Ecto neural progenitor cell (in vitro differentiated cells): ENCODE measurements at places on chromosomes 5 and 9.
A peak's percentile ranks its signal among the peaks of the same experiment; 100 is the strongest.

DNA sequence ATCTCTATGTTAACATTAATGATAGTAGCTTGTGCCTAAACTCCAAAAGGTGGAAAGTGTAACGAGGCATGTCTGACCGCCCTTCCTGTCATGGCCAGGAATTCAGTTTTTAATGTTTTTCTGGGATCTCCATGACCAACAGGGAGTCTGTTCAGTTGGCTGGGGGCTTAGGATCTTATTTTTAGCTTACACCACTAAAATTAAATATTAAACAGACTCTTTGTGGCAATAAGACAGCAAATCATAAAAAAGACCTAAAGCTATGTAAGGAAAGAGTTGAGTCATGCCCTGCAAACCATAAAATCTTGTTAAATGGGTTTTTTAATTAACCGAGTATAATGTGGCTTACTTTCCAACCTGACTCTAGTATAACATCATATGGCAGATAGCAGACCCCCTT lies 247.8 kb downstream of the DIRAS2 start:
- no peak for DNase-seq

GRCh38 chr9:129504404-129504803 lies 116.5 kb downstream of the C9orf50 start:
- DNase-seq: no peak

GRCh38 chr5:54803471-54804011 lies 181.9 kb downstream of the ESM1 start:
- DNase-seq: no peak

DNA sequence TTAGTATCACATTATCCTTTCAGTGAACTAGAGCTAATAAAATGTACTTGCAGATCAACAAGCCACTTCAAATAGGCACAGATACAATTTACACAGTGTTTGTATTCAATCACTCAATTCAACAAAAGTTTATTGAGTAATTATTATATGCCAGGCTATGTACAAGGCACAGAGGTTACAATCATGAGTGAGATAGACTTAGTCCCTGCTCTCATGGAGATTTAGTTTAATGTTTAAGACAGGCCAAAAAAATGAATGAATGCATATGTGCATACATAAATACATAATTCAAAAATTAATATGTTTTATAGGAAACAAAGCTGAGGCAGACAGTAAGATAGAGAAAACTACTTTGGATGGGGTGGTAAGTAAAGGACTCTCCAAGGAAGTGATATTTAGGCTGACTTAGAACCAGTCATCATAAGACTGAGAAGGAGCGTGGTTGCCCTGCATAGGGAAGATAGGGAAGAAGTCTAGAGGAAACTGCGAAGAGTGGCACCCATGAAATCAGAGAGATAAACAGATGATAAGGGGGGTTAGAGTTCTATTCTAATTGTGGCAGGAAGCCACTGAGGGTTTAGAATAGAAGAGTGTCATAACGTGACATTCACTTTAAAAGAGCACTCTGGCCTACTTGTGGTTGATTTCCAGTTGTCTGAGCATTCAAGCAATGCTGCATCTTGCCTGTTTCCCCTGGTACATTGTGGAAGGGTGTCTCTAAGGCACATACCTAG lies 49.7 kb upstream of the GRAMD2B start:
- DNase-seq: no peak

- no peak for DNase-seq
Measured at GRCh38 chr5:143019614-143020515, 249.7 kb downstream of the ARHGAP26 start.

- DNase-seq: no peak
Measured at GRCh38 chr5:148368299-148368698, 15.5 kb upstream of the FBXO38 start.

DNA sequence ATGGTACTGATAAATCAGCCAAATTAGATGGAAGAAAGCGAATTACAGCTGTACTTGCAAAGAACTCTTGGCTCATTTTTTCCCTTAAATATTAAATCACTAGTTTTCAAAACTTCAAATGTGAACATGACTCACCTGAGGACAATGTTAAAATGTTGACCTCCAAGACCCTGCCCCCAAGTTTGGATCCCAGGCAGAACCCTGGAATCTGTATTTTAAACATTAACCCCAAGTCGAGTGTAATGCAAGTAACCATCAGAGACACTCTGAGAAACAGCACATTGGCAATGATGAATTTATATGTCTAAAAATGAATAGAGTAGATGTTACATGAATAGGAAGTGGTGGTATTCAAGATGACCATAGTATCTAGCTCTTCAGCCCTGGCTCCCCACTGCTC lies 2.3 kb upstream of the CD274 start:
- DNase-seq: no peak

DNA sequence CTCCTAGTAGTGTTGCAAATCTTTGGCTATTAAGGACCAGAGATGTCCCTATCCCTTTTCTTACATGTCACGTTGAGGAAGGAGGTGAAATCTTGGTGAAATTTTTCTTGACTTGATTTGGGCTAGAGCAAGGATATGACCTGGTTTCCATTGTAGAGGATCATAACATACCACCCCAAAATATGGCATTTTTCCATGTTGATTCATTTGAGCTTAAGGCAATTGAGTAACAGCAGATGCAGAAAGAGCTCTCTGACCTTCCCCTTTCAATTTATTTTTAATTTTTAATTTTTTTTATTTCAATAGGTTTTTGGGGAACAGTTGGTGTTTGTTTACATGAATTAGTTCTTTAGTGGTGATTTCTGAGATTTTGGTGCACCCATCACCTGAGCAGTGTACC lies 61.2 kb upstream of the MAP1B start:
- DNase-seq: no peak

GRCh38 chr5:50751064-50751657 lies 84.7 kb downstream of the PARP8 start:
- DNase-seq: no peak

DNA sequence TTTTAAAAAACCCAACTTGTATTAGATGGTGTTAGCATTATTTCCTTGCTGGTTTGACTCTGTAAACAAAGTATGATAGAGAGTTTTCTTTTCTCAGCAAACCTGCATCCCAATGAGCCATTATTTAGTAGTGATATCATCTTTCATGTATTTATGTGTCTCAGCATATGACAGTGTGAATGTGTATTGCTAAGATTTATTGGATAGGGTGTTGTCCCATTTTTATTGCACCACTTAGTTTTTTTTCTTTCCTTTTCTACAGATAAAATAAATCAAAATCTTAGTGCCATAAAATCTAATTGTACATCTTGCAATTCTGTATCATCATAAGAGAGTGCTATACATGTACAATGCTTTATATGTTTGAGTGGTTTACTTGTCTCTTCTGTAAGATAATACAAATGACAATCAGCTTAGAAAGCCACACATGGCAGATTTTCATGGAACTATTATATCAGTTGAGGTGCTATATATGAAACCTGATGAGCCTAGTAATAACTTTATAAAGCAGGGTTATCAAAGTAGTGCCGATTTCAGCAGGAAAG lies 149.2 kb upstream of the CYLC2 start:
- DNase-seq: no peak

- DNase-seq: no peak
Measured at GRCh38 chr9:96150324-96151227, 151.4 kb downstream of the HSD17B3 start.

GRCh38 chr5:91741764-91742505 lies 358.8 kb upstream of the ARRDC3 start:
- no peak for DNase-seq

- peak; percentile 15 for DNase-seq
Measured at GRCh38 chr5:3010301-3010952, 258.9 kb upstream of the IRX2 start.

DNA sequence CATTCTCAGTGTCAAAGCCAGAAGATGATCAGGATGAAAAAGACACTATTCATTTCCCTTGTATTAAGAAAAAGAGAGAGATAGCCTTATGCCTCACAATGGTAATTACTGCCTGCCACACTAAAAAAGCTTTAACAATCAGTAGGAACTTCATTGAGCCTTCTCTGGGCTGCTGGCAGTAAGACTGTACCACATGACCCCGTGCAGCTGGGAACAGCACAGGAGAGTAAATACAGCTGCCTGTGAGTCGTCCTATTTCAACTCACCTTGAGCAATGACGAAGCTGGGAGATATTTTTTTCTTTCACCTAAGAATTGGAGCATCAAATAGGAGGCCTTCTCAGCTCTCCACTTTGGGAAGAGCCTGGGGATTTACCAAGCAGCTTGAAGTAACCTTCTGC lies 316.3 kb downstream of the GABRB2 start:
- no peak for DNase-seq

DNA sequence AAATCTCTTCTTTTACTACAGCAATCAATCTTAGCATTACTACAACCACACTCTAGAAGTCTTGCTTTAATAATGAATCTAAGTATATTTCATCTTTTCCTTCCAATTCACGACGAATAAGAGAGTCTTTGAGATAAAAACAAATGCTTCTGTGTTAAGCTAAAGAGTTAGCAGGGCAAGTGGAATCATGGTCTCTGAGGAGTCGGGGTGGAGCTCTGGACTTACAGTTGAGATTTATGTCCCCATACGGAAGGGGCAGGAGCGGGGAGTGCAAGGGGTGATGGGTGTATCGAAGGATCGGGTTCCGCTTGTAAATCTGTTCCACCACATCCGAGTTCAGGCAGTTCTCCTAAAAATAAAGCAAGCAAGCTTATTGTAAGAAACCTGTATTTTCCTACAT lies 59.0 kb upstream of the RETREG1 start:
- no peak for DNase-seq

- DNase-seq: no peak
Measured at GRCh38 chr9:81461196-81461595, 228.2 kb downstream of the TLE1 start.

- no peak for DNase-seq
Measured at GRCh38 chr5:16390825-16391224, 74.8 kb downstream of the ZNF622 start.

DNA sequence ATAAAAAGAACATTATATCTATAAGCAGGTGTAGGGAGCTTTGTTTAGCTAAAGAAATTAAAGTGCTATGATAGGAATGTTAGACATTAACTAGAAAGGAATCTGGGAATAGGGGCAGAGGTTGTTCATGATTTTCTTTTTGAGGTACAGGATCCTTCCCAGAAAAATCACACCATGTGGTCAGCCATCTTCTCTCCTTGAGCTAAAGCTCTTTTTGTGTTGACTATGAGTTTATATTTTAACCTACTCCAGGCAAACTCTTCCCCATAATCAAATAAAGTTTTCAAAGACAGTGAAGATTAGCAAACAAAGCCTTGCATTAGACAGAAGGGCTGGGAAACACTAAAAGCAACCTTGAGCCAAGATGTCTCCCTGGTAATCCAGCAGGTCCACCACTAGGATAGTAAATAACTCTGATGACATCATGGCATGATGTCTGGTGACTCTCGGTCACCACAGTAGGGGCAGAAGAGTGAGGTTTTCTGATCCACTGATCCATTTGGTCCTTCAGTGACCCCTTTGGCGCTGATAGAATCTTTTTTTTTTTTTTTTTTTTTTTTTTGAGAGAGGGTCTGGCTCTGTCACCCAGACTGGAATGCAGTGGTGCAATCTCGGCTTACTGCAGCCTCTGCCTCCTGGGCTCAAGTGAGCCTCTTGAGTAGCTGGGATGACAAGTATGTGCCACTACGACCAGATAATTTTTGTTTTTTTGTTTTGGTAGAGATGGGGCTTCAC lies 30.6 kb upstream of the IL6ST start:
- DNase-seq: no peak

GRCh38 chr9:16543686-16544085 lies 326.8 kb downstream of the BNC2 start:
- no peak for DNase-seq

GRCh38 chr5:98482321-98483300 lies 290.9 kb upstream of the RGMB start:
- DNase-seq: no peak

GRCh38 chr5:100421360-100421759 lies 113.8 kb upstream of the FAM174A start:
- no peak for DNase-seq

DNA sequence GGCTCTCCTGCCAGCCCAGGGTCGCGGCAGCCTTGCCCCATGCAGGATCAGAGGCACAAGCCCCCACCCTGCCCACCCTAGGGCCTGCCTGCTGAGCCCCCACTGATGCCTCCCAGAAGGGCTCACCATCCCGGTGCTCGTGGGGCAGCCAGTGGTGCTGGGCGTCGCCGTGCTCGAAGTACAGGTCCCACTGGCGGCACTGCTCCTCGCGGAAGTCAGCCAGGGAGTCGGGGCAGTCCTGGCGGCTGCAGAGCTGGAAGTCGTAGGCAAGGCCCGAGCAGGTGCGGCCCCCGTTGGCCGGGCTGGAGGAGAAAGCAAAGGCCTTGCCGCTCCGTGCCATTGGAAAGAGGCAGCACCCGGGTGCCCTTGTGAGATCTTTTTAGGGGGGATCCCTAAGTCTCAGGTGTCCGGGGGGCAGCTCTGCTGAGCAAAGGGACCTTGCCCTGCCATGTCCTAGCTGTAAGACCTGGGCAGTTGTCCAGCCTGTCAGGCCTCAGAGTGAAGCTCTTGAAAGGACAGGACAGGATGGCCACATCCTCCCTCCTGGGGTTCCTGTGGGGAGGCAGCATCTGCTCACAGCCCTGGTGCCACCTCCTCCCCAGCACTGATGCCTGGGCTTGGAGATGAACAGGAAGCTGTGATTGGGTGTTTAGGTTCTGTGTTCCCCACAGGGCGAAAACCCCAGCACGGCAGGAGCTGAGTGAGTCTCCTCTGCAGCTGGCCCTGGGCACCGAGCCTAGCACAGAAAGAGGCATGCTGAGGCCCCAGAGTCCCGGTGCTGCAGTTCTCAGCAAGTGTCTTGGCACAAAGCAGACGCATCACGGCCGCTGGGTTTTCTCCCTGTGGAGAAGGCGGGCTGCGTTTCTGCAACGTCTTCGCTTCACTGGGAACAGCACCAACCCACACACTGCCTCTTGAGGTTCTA lies 77.7 kb downstream of the ZNF354C start:
- DNase-seq: no peak

- peak; percentile 52 for DNase-seq
Measured at GRCh38 chr5:168944004-168944403, 356.9 kb downstream of the SLIT3 start.

- no peak for DNase-seq
Measured at GRCh38 chr5:60649288-60649917, 50.6 kb downstream of the DEPDC1B start.

DNA sequence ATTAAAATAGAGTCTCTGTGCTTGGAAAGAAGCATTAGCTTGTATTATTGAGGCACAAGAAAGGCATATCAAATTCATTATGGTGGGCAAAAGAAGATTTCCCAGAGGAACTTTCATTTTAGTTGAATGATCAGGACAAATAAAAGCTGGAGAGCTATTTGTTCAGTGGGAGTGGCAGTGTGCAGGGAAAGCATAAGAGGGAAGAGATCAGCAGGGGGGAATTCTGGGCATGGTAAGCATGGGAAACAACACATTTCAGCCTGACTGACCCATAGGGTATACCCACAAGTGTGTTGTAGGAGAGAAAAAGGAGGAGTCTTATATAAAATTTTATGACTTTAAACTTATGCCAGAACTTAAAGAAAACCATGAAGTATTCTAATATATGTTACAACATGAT lies 167.7 kb upstream of the RASA1 start:
- no peak for DNase-seq

DNA sequence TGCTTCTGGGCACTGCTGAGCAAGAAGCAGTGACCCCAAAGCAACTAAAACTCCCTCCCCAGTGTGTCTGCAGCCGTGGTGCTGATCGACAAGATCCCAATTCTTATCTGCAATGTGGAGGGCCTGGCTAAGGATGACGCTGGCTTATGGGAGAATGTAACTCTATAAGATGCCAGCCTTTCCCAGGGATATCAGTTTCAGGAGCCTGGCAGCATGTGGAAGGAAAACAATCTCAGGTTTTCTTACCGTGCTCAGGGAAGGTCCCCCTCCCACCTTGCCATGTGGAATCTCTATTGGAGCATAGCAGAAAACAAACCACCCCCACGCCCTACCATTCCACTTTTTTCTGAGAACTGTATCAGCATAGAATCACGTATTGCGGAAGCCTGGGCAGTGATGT lies 87.7 kb upstream of the PTPN3 start:
- no peak for DNase-seq

GRCh38 chr9:133130685-133131244 lies 9.7 kb upstream of the RALGDS start:
- no peak for DNase-seq
